Stimulated activated CD8-positive, alpha-beta memory T cell treated with anti-CD3 and anti-CD28 coated beads, Interleukin-12 subunit alpha, Interleukin-12 subunit beta, amount 100 ng/mL, for 4 hours (primary cell): ENCODE measurements at places on chromosomes 16 and 17.

DNA sequence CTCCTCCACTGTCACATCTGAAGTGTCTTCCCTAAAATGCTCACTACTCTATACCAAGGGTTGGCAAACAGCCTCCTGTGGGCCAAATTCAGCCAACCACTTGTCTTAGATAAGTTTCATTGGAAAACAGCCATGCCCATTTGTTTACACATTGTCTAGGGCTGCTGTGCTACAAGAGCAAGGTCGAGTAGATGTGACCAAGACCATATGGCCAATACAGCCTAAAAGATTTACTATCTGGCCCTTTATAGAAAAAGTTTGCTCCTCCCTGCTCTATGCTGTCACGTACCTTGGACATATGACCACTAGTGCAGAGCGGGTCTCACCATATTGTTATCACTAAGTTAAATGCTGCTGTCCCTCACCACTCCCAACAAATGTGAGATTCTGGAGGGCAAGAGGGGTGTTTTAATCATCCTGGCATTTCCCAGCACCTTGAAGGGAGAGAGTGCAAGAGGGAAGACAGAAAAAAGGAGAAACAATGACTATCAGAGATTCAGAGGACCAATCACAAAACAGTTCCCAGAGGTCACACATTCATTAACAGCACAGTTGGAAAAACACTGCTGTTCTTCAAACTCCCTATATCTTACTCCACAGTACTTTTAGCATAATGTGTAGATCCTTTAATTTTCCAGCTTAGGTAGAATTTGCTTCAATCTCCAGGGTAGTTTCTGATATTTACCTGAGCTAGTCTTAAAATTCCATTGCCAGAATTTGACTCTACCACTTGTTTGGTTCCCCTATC, 13.2 kb downstream of the LSM12 start:
- DNase-seq, result no peak

GRCh38 chr17:75096082-75096625, 8.4 kb downstream of the SLC16A5 start:
- DNase-seq, result no peak

- DNase-seq, result no peak
Observed at GRCh38 chr16:19143599-19143956, 24.5 kb upstream of the SYT17 start.

DNA sequence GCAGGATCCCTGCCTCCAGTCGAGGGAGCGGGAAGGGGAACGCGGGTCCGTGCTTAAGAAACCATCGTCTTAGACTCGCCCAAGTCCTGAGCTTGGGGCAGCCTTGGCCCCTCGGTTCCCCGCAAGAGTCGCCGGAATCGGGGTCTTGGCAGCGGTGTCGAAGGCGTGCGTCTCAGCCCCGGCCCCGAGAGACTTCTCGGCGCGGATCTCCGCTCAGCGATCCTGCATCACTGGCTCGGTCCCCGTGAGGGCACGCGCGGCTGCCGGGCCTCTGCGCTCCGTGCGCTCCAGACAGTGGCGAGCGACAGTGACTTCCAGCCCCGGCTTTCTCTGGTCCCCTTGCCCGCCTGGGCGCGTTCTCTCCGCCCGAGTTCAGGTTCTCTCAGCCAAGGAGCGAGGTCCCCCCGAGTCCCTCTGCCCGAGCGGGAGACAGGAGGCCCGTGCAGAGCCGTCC, 380 bp downstream of the HS3ST3A1 start:
- DNase-seq, result no peak

DNA sequence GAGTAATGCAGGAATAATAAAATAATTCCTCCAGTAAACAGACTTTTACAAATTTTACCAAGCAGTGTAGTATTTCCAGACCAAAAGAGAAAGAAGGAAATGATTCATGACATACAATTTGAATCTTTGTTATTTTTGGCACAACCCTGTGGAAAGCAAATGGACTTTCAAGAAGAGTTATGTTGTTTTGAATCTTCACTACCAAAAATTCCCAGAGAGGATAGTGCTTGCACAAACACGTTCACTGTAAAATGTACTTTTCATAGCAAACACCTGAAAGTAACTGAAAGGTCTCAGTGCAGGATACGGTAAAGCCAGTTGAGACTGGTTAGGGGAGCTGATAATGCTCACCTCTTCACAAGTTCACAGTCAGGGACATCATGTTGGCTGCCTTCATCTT, 107.1 kb downstream of the USP22 start:
- no peak for DNase-seq

GRCh38 chr17:50502301-50502990, 5.8 kb upstream of the MYCBPAP start:
- DNase-seq, result no peak

- no peak for DNase-seq
Observed at GRCh38 chr16:68526143-68526781, 12.8 kb upstream of the ZFP90 start.

GRCh38 chr17:31510308-31511194, 119.1 kb downstream of the RAB11FIP4 start:
- no peak for DNase-seq

GRCh38 chr17:36705874-36706731, 104.7 kb downstream of the MRM1 start:
- DNase-seq, result no peak

DNA sequence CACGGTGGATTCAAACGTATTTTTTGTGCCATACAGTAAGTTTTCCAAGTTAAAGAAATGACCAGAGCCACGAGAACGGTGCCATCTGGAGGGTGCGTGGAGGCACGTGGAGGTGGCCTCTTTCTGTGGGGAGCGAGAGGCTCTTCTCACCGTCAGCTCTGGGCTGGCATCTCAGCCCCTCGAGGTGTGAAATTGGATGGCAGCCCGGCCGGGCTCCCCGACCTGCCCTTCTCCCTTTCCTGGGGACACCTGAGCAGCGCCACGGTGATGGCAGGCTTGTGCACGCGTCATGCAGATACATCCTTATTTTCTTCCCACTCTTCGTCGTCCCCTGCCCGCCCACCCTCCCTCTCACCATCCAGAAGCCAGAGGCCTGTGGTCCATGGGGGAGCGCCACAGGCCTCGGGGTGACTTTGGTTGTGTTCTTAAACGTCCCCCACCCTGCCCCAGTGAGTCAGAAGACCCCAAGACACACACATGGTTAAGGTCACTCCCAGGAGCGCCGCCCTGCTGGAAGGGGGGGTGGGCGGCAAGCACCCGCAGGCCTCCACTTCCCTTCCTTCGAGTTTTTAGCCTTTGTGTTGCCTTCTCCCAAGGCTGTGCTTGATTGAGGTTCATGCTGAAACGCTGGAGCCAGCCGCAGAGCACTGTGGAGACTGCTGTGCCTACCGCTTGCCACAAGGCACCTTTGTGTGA, 109.4 kb downstream of the BANP start:
- DNase-seq, result no peak

- DNase-seq, result no peak
Observed at GRCh38 chr16:53912155-53912554, 208.2 kb downstream of the FTO start.

DNA sequence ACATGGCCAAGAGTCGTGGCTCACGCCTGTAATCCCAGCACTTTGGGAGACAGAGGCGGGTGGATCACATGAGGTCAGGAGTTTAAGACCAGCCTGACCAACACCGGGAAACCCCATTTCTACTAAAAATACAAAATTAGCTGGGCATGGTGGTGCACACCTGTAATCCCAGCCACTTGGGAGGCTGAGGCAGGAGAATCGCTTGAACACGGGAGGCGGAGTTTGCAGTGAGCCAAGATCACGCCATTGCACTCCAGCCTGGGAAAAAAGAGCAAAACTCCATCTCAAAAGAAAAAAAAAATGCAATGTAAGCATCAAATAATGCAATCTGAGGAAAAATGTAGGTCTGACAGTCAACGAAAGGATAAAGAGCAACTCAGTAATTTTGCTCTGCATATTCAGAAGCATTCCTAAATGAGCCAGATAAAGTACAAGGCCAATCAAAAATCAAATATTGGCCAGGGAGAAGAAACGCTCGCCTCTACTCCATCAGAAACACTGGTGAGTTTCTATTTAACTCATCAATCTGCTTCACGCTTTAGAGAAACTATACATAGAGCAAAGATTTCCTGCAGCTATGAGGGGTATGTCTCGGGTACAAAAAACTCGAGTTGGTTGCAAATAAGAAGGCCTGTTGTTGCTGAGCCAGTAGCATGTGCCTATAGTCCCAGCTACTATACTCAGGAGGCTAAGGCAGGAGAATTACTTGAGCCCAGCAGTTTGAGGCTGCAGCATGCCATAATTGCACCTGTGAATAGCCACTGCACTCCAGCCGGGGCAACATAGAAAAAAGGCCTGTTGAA, 3.7 kb downstream of the TXNDC11 start:
- no peak for DNase-seq

DNA sequence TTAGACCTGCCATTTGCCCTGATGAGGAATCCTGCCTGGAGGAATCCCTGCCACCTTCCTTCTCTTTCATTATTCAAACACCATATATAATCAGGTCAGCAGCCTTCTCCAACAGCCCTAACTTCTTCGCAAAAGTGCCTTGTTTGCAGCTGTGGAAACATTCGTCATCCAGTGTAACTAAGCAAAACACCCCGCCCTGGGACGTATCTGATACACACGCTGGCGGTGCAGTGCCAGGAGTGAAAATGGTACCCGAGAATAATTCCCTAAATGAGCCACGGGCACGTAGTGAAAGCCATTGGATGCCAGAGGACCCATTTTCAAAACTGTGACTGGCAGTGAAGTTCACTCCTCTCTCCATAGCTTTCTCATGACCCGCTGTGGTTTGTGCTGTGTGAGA, 73.7 kb downstream of the IRX3 start:
- no peak for DNase-seq

GRCh38 chr17:17170346-17170985, 35.7 kb downstream of the PLD6 start:
- no peak for DNase-seq

- DNase-seq, result no peak
Observed at GRCh38 chr16:22694887-22695382, 119.0 kb upstream of the HS3ST2 start.

- DNase-seq, result no peak
Observed at GRCh38 chr16:82240111-82240510, 70.1 kb upstream of the MPHOSPH6 start.

- DNase-seq, result no peak
Observed at GRCh38 chr16:1915732-1916639, 2.2 kb downstream of the HS3ST6 start.

DNA sequence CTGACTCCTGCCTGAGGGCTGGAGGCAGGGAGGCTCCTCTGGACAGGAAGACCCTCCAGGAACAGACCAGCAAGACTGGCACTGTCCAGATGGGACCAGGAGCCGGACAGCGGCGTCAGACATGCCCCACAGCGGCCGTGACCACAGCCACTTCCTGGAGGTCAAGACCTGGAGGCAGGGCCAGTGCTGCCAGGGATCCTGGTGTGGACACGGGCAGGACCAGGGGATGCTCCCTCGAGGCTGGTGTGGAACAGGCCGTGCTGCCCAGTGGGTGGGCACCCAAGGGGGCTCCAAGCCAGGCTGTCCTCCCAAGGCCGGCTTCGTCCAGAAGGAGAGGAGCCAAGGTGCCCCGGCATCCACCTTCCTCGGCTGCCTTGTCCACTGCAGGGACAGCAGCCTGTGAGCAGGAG, 4.5 kb upstream of the CCDC57 start:
- DNase-seq, result no peak

- no peak for DNase-seq
Observed at GRCh38 chr16:60123392-60124023, 1389.4 kb upstream of the GOT2 start.

DNA sequence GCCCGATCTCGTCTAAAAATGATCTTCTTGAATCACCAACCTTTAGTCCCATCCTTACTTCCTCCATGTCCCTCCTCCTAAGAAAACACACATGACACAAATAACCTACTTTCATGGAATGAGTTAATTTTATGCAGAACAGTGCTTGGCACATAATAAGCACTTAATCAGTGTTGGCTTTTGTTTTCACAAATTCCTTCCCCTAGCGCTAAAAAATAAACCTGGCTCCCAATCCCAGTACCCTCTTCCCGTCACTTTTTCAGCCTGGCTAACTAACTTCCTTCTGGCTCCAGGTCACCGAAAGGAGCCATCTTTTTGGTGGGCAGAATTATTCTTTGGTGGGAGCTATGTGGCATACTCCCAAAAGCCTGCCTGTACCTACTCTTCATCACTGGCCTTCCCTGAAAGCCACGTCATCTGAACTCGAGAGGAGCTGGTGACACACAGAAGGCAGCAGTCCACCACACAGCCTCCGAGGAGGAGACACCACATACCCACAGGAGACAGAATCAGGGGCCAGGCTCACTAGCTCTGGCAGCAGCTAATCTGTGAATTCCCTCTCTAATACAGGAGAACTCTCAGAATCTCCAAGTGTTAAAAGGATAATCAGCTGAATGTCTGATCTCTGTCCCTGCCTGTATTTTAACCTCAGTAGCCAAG, 114.5 kb downstream of the SMG6 start:
- no peak for DNase-seq

- no peak for DNase-seq
Observed at GRCh38 chr16:85610059-85610445, 3.1 kb upstream of the GSE1 start.

- no peak for DNase-seq
Observed at GRCh38 chr17:49687878-49688491, 10.1 kb upstream of the SPOP start.

GRCh38 chr17:1736348-1737281, 6.1 kb upstream of the SERPINF2 start:
- DNase-seq, result no peak

DNA sequence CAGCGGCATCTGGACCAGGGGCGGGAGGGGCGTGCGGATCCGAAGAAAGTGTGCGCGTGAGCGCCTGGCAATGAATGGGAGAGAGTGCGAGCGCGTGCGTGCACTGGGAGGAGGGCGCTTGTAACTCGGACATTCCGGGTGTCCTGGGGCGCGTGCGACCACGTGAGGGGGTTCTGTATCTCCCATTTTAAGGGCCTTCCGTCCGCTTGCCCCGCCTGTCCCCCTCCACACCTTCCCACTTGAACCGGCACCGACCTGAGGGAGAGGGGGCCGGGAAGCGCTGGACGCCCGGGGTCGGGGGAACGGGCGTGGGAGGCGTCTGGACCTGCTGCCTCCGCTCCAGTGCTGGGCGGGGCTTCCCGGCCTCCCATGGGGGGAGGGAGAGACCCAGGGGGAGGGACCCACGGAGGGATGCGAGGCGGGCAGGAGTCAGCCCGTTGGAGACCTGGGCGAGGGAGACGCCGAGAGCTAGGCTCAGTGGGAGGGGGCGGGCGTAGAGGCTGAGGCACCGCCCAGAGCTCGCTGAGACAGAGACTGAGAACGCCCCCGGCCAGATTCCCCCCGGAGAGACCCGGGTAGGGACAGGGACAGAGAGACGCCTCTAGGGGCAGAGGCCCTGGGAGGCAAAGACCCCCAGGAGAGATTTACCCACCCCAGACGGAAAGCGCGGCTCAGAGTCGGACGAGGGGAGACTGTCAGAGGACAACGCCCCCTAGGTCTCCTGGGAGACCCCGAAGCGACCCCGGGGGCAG, at the start of gene KREMEN2:
Gene KREMEN2, plus strand, starts transcription at position 553 of the 752 bp plus-strand sequence. CDS start 246 bp downstream, outside the sequence.
- no peak for DNase-seq
